ENCODE measurements at places on chromosomes 2 and 18.

DNA sequence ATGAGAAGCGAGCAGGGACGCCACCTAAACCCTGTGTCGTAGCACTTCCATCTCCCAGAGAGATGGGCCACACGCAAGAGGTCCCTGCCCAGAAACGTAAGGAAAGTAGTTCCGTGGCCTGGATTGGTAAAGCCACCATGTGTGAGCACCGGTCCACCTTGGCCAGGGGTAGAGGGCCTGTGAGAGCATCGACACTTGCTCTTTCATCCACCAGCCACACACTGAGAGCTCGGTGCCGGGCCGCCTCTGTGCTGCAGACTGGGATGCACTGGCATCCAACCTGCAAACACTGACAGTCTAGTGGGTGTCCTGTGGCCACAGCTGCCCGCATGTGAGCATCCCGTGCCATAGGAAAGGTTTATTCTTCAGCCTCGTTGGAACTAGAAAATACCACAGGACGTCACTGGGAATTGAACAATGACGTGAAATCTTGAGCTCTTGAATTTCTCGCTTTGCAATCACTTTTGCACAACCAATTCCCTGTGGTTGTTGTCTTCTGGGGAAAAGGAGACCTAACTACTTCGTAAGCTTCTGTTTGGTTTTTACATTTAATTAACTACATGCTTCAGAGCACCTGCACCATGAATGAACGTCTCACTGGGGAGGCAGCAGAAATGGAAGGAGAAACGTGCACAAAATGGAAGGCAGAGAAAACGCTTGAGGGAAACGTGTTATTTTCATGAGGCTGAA lies 212.0 kb upstream of the RAB6C start:
- DNase-seq: no peak

GRCh38 chr2:71006955-71007799 lies 12.5 kb upstream of the TEX261 start:
- no peak for DNase-seq

DNA sequence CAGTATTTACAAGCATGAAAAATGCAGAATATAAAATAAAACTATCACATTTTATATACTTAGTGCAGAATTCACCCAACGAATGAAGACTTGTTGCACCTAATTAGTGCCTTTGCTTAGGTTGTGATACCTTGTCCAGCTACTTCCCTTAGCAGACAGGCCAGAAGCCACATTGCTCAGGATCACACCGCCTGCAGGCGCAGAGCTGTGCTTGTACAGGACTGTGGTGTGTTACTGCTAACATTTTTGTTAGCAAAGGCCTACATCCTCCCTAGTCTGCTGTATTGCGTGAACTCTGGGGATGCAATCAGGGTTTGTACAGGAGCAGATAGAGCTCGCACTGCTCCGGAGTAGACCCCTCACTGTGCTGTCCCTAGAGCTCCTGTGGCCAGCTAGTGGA lies 336.9 kb downstream of the CBLN2 start:
- DNase-seq: no peak

GRCh38 chr2:64698668-64699444 lies 45.1 kb upstream of the SERTAD2 start:
- DNase-seq: no peak

GRCh38 chr2:149090706-149091105 lies 52.2 kb downstream of the LYPD6B start:
- DNase-seq: no peak

DNA sequence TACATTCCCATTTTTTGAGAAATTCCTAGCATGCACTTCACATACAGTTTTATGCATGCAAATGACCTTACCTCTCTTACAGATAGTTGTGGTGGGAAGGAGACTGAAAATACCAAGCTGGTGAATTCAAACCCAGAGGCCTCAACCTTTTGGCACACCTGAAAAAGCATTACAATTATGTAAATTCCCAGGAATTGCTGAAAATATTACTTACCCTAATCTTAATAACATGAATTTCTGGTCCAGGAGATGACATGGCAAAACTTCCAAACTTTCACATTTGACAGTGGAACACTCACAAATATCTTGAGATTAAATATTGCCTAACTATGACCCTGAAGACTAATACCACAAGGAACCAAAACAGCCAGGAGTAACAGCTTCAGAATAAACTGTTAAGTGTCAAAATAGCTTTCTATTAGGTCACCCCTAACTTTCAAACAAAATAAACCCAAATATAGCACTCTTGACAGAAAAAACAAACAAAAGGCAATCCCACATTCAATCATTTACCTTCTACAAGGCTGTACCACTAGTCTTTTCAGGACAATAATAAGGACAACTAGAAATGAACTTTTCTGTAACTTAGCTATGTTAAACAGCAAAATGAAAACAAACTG lies 10.9 kb upstream of the PEX13 start:
- DNase-seq: no peak

DNA sequence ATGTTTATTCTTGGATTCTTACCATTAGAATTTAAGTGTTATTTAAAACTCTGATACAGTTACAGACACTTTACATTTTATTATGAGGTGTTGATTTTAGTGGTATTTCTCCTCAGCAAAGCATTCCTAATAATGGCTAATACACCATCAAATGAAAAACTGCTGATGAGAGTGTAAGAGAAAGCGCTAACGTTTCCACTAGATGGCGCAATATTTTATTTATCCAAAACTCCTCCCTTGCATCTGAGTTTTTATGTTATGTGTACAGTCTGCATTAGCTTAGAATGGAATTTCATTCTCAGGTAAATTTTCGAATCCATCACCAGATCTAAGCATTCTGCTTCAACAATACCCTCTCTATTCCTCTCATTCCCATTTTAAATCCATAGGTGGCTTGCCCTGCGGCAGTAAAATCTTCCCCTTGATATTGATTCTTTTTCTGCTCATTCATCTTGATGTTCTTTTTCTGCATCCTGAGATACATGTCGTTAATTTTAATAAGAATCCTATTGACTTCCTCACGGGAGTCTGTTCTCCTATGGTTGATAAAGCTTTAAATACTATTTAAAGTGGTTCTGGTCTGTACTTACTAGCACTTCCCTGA lies 53.9 kb downstream of the PRKRA start:
- DNase-seq: no peak

DNA sequence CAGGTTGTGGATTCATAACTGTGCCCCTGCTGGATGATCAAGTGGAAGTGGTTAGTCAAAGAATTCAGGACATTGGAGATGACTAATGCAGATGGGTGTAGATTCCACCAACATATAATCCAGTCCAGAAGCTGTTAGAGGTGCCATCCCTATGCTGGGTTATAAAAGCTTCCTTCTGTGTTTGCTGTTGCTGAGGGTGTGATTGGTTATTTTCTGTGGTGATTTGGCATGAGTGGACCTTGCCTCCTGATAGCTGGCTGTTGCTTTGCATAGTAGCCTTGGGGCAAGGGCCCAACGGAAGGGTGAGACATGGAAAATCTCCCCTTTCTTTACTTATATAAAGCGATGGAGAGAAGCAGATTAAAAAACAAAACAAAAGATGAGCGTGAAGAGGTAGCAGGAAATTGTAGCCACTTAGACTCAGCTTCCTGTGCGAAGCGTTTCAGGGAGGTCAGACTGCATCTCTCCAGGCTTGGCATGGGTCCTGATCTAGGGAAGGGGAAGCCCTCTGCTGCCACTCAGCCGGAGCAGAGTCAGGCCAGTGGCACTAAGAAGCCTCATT lies 190.4 kb downstream of the FMNL2 start:
- DNase-seq: no peak

GRCh38 chr2:40418614-40419363 lies 33.1 kb downstream of the SLC8A1 start:
- DNase-seq: no peak

DNA sequence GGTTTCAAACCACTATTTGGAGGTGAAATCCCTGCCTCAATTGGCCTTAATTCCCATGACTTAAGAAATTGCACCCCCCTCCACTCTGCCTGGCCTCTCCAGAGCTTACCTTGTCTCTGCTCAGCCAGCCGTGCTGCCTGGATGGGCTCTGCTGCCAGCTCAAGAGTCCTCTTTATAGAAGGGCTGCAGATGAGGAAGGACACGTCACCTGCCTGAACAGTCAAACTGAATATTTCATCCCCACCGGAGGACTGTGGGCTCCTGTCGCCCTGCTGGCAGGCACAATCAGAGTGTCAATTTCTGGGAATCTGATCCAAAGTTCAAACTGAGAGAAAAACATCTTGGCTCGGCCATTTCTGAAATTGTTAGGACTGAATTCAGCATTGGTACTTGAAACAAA lies at the start of gene OTOS:
OTOS (minus strand) TSS at position 148 of the 400 bp plus-strand sequence. CDS start 332 bp downstream, outside the sequence.
- no peak for DNase-seq

GRCh38 chr2:19769513-19769912 lies 132.3 kb downstream of the TTC32 start:
- no peak for DNase-seq

- no peak for DNase-seq
Observed at GRCh38 chr2:103346780-103347179, 584.9 kb downstream of the TMEM182 start.

DNA sequence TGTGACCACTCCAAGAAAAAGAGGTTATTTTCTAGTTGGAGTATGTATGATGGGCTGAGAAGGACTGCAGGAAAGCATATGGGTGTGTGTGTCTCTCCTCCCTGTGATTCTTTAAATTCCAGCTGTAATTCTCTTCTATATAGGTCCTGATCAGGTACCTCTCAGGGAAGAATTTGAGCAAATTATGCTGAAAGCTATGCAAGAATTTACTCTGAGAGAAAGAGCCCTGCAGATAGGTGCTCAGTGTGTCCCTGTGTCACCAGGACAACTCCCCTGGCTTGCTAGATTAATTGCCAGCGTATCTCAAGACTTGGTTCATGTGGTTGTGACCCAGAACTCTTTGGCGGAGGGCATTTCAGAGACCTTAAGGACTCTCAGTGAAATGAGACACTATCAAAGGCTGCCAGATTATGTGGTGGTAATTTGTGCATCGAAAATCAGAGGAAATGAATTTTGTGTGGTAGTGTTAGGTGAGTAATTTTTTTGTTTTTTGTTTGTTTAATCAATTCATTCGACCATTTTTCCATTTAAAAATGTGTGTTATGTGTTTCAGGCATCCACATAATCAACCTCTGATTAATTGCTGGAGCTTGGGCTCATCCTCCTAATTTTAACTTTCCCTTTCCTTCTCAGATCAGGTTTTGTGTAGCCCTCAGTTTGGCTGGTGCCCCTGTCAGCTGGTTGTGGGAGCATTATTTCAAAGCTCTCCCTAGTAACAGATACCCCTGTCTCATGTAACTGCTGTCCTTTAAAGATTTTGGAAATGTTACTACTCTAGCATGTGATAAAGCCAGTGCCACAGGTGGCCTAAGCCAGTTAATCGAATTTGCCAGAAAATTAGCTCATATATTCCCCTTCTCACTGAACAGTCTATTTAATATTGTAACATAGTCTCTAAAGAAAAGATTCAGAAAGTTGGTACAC lies 150.9 kb downstream of the ESCO1 start:
- DNase-seq: no peak

DNA sequence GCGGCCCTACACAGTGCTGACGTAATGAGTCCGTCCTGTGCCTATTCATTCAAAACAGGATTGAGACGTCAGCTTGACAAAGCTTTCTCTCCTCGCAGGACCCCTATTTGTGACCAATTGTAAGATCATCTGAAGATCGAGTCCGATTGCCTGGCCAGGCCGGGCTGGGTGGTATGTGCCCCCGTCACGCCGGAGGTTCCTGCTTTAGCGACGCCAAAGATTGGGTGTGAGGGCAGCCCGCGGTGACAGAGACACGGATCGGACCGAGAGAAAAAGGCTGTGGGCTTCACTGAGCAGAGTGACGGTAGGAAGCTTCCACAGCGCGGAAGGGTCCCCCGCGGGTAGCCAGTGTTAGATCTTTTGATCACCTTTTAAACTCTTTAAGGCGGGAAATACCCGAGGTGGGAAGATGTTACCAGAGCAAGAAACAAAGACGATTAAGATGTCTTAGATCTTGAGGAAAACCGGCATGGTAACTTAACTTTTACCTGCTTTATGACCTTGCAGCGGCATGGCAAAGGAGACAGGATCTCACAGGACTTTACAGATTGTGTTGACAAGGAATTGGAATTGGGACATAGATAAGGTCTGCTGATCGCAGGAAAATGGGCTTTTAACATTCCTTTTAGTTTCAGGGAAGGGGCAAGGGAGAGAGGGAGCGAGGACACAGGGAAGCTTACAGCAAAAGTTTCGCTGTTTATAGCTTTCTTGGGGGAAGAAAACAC lies 220.0 kb downstream of the METTL4 start:
- DNase-seq: no peak

Data from activated T-cell treated with anti-CD3 and anti-CD28 coated beads for 24 hours (primary cell).